Gastrocnemius medialis (tissue), 4 donors: ENCODE measurements at places on chromosomes 1 and 21.
A peak's percentile ranks its signal among the peaks of the same experiment; 100 is the strongest.

DNA sequence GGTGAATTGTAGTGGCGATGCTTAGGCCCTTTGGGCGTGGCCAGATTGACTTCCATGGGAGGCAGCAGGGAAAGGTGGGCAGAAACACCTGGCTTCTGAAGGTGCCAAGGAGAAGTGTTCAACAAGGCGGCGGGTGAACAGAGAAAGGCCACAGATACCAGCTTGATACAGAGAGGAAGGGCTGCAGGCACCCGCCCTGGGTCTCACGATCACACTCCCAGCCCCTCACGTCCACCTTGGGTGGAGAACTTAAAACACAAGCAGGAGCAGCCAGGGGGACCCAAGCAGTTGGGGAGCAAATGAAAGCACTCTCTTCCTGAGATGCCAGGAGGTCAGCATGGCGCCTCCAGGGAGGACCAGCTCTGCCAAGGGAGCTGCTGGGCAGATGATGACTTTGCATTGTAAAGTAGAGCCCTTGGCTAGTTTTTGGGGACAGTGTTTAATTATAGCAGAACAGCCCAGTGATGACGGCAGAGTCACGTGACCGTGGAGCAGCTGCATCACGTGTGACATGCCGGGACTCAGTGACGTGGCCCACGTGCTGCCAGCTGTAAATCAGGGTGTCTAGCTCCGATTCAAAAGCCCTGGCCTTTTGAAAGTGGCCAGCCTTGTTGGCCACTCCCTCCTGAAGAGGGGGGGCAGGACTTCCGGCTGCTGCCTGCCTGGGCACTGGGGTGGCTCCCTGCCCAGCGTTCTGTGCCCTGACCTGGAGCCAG lies 19.0 kb downstream of the SLC37A1 start:
- peak; percentile 99 for DNase-seq

DNA sequence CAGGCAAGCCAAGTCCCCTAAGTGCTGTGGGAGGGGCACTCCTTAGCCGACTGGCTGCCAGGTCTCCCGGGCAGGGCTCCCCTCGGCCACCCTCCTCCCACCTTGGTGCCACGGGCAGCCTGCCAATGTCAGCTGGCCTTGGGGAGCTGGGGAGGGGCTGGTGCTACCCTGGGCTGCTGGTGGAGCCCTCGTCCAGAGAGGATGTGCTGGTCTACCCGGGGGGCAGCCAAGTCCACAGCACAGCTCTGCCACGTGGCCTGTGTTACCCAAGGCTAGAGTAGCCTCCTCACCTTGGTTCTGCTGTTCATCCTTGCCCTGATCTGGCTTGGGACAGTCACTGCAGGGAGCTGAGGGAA lies 42.9 kb downstream of the CRYAA start:
- peak; percentile 6 for DNase-seq

DNA sequence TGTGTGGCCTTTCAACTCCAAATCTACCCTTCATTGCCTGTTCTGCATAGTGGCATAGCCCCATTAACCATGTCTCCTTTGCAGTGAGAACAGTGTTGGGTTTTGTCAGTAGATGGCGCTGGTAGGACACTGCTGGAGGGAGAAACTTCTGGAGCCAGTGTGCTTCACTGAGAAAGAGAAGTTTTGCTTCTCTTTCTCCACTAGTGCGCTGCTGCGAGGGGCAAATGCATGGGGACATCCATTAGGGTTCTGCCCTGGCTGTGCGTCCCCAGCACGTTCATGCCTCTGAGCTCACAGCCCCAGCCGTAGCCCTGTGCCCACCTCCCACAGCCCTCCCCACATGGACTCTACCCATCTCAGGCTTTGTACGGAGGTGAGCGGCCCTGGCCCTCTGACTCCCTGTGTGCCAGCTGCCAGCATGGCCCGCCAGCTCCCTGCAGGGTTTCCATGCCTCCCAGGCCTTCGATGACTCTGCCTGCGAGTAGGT lies 53.1 kb downstream of the RIMS3 start:
- DNase-seq = peak; percentile 17

GRCh38 chr1:17955302-17956285 lies 152.0 kb upstream of the IGSF21 start:
- peak; percentile 16 for DNase-seq

DNA sequence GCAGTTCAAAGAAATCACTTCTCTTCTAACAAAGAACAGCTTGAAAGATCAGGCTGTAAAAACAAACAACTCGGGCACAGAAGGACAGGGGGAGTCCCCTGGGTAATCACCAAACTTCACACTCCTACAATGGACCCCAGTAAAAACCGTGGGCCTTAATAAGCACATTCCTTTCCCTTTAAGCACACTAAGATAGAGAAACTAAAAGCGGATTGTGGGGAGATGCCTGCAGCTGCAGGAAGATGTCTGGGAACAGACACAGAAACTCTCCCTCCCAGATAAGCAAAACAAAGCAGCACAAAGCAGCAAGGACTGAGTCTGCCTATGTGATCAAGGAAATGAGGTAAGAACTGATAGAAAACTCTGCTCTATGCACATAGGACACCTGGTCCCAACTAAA lies 37.6 kb upstream of the CTBS start:
- DNase-seq = no peak

DNA sequence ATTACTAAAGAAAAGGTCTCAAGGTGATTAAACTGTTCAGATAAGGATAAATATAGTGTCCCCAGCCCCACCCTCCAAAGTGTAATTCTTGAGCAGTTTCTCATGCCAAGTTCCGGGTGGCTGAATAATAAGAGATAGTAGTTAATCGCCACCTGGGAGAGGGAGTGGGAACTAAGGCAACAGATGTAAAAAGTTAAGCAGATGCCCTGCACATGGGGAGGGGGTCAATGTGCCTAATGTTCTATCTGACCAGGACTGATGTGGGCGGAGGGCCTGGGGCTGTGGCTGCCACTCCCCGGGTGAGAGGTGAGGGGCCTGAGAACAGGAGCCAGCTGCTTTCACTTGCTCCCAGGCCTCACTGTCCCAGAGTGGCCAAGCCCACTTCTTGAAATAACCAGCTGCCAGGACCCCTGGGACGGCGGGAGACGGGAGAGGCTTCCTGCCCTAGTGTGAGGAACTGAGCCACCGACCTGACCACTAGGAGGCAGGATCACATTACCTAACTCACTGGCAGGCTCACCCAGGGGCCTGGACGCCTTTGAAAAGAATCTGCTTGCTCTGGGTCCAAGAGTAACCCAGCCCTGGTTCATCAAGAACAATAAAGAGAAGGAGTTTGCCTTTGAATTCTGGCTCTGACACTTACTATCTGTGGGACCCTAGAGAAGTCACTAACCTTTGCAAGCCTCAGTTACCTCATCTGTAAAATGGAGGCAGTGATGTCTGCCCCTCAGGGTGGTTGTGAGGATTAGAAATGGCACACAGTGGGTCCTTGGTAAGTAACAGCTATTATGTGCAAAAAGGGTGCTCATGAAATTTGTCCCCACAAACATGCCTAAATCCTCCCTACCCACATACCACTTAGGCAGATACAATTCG lies 179.2 kb downstream of the ATG4C start:
- no peak for DNase-seq

- DNase-seq = no peak
Measured at GRCh38 chr1:192913683-192914082, 104.8 kb downstream of the RGS2 start.

GRCh38 chr1:220880726-220881506 lies 1.7 kb downstream of the HLX start:
- peak; percentile 51 for DNase-seq

- DNase-seq = no peak
Measured at GRCh38 chr1:179706339-179706941, 36.7 kb upstream of the FAM163A start.

DNA sequence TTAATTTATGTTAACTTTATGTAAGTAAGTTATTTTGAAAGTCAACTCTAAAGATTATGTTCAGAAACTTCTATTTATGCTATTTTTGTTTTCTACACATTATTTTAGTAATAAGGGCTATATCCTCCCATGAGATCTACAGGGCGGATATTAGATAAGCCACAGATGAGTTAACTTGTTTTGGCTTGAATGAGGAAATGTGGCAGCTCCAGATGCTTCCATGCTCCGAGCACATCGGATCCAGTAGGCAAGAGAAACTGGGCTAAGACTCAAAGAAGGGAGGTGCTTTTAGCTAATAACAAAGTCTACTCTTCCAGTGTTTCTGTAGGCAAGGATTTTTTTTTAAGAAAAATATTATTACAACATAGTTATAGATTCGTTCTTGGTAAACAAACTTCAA lies 20.0 kb upstream of the LAMC1 start:
- no peak for DNase-seq

DNA sequence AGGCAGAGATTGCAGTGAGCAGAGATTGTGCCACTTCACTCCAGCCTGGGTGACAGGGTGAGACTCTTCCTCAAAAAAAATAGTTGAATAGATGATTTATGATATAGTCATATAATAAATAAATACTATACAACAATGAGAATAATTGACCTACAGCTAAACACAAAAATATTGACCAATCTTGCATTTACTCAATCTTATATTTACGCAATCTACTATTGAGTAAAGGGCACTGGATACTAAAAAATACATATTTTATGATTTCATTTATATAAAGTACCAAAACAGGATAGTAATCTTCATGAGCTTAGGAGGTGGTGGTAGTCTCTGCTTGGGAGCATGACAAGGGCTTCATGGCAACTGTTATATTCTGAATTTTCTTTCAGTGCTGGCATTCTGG lies 19.1 kb upstream of the GBP3 start:
- DNase-seq = no peak

GRCh38 chr1:169108863-169109560 lies 2.5 kb downstream of the ATP1B1 start:
- DNase-seq = peak; percentile 65

DNA sequence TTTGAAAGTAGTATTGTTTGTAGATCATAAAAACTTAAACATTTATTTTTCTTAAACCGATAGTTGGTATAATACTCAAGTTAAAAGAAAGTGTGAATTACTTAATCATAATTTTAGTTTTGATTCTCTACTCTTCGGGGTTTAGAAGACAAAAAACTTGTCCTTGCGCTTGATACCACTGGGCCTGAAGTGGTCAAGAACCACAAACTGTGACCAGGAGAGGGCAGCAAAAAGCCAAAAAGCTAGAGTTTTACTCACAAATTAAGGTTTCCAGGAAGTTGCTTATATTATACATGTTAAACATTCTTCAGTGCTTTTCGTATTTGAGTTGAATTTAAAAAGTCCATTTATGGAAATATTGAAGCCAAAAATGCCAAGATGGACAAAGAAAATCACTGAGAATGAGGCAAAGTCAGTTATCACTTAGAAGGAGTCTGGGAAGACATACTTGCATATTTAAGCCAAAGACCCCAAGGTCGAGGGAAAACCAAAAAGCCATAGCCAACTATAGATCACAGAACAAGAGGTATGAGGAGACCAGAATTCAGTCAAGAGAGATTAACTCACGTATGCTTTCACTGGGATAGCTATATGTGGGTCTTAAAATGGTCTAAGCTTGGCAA lies 34.2 kb downstream of the EFCAB7 start:
- DNase-seq = no peak

GRCh38 chr21:38927776-38928175 lies 122.0 kb downstream of the ETS2 start:
- no peak for DNase-seq

- DNase-seq = no peak
Measured at GRCh38 chr1:25566176-25566729, 22.8 kb downstream of the LDLRAP1 start.

GRCh38 chr21:27244352-27244751 lies 277.5 kb upstream of the ADAMTS5 start:
- DNase-seq = no peak

DNA sequence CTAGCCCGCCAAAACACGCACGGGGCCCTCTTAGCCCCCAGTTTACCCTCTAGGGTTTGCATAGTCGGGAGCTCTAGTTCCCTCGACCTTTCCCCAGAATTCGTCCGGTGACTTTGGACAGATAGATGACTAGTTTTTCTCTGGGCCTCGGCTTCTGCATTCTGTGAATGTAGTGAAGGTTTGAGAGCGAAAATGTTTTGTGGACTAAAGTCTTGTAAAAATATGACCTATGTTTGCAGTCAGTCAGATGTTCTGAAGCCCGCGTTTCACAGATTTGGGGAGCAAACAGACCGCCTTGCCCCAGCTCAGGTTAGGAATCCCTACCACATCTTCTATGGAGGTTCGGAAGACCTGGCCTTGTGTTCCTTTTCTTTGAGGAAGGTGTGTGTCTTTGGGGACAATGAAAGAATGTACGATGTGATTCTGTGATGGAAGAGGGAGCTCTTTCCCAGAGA lies 401 bp downstream of the UQCRH start:
- no peak for DNase-seq

DNA sequence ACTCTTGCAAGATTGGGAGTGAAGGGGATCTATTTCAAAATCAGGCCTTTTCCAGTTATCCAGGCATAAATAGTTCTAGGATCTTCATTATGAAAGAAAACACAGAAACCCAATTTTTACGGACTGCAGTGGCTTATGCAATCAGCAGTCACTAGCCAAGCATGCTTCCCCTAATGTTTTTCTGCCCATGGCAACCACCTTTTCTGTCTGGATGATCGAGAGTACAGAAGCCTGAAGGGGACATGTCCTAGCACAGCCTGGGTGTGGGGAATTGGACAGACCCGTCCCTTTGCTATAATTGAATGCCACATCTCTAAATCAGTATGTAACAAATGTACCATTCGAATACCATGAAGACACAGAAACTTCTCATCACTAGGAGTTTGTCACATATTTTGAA lies 29.8 kb upstream of the NCAM2 start:
- no peak for DNase-seq

GRCh38 chr21:38299671-38300070 lies 42.9 kb downstream of the KCNJ15 start:
- no peak for DNase-seq

GRCh38 chr1:24720152-24720551 lies 25.1 kb upstream of the CLIC4 start:
- DNase-seq = peak; percentile 60

- DNase-seq = no peak
Measured at GRCh38 chr1:215104283-215104682, 21.7 kb downstream of the KCNK2 start.

- DNase-seq = no peak
Measured at GRCh38 chr1:197567442-197567841, 207.8 kb downstream of the DENND1B start.

DNA sequence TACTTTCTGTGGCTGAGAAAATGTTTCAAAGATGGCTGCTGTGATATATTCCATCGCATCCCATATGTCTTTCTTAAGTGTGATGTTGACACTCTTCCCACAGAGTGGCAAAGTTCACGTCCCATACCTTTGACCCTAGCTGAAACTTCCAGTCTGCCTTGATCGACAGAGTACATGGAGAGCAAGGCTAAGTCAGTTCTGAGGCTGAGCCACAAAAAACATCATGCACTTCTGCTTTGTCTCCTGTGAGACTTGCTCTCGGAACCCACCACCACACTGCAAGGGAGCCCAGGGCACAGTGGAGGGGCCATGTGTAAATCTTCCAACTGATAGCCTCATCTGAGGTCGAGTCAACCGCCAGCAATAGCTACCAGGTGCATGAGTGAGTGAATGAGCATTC lies 431.9 kb upstream of the RUNX1 start:
- no peak for DNase-seq

DNA sequence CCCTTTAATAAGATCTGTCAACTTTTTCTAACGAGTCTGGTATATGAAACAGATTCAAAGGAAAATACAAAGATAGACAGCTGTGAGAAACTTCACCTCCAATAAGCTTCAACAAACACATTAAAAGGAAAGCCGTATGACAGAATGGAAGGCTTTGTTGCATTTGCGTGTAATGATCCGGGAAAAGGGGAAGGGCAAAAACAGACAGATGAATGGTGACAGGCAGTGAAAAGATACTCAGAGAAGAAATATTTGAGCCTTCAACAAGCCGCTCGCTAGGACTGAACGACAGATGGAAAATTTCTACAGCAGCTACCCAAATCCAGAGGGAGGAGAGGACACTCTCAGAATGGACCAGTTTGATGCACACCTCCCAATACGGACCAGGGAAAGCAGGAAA lies 14.9 kb downstream of the COPA start:
- DNase-seq = no peak

- no peak for DNase-seq
Measured at GRCh38 chr1:183100361-183100974, 77.2 kb downstream of the LAMC1 start.
